ENCODE measurements at places on chromosomes 1 and 21. TPM values are rescaled to one million over a fixed set of nuclear protein-coding genes. Genes with fewer than 3 reads are reported as not detected.

The LRRC39 gene
- 89.3 TPM for polyA plus RNA-seq

The MPL gene
- polyA plus RNA-seq = 0.01 TPM

The OLFML3 gene
- polyA plus RNA-seq = 9.9 TPM

The RSPO1 gene
- not detected for polyA plus RNA-seq

The EFCAB14 gene
- 62.5 TPM for polyA plus RNA-seq

The RHD gene
- not detected for polyA plus RNA-seq

The RNF186 gene
- polyA plus RNA-seq = not detected

The PTPN7 gene
- polyA plus RNA-seq = 0.10 TPM

The TMEM200B gene
- polyA plus RNA-seq = 0.55 TPM

The UBE2U gene
- not detected for polyA plus RNA-seq

The CFAP74 gene
- polyA plus RNA-seq = 0.01 TPM

The WNT2B gene
- 0.18 TPM for polyA plus RNA-seq

DNA sequence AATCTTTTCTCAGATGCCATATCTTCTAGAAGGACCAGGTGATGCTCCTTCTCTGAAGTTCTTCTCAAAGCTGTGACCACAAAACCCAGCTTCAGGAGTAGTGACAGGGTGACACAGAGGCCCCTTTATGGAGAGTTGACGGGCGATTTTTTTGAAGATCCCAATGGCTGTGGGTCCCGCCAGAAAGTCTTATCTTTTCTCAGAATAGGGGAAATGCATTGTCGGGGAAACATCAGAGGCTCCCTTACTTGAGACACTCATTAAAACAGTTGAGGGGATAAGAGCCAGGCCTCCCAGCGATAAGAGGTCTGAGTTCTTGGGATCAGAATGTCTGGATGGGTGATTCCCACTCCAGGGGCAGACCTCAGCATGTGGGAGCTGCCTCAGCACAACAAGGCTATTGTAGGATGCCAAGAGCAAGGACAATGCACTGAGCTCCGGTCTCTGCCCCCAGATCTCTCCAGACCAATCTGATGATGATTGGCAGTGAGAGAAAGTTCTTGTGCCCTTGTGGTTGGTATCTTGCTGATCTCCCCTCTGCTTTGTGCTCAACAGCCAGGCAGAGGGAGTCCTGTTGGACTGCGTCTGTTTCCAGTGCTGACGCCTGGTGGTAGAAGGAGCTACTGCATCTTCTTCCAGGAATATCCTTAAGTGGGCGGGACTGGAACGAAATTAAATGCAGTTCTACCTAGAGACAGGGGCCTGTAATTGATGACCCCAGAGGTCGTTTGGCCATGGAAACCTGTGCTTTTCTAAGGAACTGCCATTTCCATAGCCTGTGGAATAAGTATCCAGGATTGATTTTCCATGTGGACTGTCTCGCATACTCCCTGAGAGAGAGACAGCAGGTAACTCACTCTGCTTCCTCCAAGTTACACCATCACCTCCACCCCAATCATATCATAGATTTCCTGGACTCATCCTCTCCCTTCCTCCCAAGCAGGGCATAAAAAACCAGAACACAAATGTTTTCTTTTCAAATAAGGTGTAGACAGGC, 6.8 kb upstream of the ACKR1 start:
- DNase-seq = peak; percentile 44

DNA sequence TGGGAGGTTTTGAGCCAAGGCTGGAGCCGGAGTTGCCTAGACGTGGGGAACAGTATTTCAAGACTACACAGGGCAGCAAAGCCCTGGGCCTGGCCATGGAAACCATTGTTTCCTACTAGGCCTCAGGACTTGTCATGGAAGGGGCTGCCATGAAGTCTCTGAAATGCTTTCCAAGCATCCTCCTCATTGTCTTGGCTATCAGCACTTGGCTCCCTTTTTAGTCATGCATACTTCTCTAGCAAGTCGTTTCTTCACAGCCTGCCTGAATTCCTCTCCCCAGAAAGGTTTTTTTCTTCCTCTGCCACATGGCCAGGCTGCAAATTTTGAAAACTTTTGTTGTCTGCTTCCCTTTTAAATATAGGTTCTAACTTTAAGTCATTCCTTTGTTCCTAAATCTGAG, 406.6 kb upstream of the TMPRSS15 start:
- no peak for DNase-seq

DNA sequence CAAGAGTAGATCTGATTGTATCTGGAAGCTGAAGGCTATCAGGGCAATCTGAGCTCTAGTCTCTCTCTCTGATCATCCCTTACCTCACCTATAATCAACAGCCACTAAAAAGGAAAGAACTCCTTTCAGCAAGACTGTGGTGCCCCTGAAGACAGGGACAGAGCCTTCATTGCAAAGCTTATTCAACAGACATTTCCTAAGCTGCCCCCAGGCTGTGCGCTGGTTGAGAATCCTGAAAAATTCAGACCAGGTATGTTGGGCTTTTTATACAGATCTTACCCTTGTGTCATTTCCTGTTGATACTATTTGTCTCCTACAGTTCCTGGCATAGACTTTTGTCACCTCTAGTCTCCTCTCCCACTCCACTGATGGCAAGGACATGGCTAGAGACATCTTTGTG, 63.3 kb upstream of the PLA2G4A start:
- DNase-seq = no peak

GRCh38 chr21:45041351-45041805, 33.0 kb upstream of the ADARB1 start:
- peak; percentile 91 for DNase-seq

DNA sequence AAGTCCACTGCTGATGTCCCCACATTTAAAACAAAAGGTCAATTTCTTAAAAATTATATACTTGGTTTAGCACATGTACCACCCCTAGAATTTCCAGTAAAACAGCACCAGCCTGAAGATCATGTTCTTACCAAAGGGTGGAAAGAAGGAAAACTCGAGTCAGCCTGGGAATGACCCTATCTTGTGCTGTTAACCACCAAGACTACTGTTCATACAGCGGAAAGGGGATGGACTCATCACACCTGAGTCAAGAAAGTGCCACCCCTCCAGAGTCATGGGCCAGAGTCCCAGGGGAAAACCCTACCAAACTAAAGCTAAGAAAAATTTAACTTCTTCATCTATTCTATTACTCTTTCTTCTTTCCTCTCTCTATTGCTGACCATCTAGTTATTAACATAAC, 113.6 kb upstream of the PPM1J start:
- no peak for DNase-seq

DNA sequence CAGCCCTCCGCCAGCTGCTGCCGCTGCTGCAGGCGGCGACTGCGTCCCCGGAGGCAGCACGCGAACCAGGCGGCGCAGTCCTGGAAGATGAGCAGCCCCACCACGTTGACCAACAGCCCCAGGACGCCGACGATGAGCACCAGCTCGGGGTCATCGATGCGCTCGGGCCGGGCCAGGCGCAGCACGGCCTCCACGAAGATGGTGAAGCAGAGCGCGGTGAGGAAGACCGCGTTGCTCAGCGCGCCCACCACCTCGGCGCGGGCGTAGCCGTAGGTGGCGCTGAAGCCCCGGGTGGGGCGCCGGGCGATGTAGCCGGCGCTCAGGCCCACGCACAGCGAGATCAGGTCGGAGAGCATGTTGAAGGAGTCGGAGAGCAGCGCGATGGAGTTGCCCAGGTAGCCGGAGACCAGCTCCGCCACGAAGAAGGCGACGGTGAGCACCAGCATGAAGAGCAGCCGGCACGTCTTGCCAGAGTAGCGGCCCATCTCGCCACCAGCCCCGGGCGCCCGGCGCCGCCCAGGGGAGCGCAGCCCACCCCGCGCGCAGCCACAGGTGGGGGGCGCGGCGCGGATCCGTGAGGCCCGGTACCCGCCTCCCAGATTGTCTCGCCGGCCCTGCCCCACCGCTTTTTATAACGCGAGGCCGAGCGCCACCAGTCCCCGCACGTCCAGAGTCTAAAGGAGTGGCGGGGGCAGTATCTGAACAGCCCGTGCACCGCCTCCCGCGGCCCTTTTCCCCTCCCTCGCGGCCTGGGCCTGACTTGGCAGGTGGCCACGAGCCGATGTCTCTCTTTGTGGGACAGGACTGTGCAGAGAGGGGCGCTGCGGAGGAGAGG, at the start of gene SLC30A10:
TSS of gene SLC30A10 (minus strand) at position 602 of the 835 bp plus-strand sequence. CDS start at position 485, 117 bp downstream.
- DNase-seq = no peak

- no peak for DNase-seq
Measured at GRCh38 chr1:119731060-119731459, 19.3 kb downstream of the PHGDH start.

- no peak for DNase-seq
Measured at GRCh38 chr1:171965777-171966176, 124.5 kb downstream of the DNM3 start.

DNA sequence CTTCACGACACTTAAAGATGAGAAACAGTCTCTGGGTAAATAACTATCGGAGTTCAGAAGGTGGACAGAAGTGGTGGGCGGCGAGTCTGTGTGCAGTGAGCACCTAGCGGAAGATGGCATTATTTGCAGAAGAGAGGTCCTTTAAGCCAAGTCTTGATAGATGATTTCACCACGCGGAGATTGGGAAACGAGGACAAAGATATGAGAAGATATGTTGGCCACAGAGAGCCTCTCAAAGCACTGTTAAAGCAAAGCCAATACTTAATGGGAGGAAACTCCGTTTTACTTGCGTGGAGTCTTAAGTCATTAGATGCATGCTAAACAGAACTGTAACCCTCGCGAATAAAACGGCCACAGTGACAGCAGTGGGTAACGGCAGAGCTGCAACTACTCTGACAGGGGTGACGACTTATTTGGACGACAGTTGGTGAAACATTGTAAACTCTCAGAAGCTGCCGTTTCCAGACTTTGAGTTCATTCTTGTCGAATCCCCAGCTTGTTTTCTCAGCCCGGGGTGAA, 577 bp upstream of the CEP350 start:
- no peak for DNase-seq

- no peak for DNase-seq
Measured at GRCh38 chr21:18354947-18355346, 48.6 kb downstream of the TMPRSS15 start.

GRCh38 chr1:41925712-41926111, 7.0 kb upstream of the HIVEP3 start:
- DNase-seq = no peak

- no peak for DNase-seq
Measured at GRCh38 chr1:118049981-118050380, 120.4 kb downstream of the WDR3 start.

GRCh38 chr1:55823541-55824250, 608.5 kb upstream of the USP24 start:
- no peak for DNase-seq

DNA sequence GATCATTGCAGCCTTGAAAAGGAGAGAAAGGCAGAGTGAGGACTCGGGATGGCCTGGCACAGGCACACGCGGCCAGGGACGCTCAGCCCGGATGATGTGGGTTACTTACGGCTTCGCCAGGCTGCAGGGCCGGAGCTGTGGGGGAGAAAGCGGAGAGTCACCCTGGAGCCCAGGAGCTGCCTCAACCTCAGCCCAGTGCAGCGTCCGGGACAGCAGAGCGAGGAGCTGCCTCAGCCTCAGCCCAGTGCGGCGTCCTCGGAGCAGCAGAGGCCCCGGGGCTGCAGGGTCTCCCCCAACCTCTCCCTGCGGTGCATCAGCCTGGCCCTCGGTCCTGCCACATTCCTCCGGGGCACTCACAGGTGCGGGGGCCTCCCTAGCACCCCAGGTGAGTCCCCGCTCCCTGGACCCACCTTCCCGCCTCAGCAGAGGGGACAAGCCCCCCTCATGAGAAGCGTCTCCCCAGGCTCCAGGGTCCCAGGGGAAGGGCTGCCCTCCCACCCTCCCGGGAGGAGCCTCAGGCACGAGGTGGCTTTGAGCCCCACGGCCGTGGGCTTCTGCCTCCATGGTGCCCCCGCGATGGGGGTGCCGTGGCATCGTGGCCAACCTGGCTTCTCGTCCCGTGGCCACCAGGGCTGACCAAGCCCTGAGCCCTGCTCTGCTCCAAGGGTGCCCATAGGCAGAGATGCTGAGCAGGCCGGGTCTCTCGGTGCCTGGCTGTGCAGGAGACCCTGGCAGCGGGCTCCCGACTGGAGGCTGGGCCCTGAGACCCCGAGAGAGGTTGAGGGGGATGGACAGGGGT, 10.5 kb upstream of the RNF223 start:
- no peak for DNase-seq

- no peak for DNase-seq
Measured at GRCh38 chr1:42322577-42322976, 12.5 kb downstream of the FOXJ3 start.

DNA sequence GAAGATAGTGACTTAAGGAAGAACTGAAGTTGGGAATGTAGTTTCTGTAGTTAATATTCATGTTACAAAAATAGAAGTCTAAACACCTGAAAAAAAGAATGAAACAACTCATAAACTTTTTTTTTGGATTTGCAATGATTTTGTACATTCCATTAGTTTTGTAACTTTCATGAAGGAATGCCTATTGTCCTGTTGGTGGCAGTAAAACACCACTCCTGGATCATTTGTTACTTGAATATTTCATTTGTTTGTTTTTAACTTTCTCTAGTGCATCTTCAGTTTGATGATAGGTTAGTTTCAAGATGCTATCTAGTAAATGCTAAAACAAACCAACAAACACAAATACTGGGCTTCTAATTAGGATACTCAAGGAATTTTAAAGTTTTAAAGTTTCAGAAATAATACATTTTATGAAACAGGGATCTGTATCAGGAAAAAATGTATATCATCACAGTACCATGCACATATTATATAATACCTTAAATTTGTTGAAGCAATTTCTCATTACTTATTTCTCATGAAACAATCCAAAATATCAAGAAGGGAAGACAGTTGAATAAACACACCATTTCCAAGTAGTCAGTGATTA, 229.7 kb upstream of the CACYBP start:
- DNase-seq = no peak

GRCh38 chr1:3593745-3594144, 17.6 kb downstream of the MEGF6 start:
- DNase-seq = no peak

DNA sequence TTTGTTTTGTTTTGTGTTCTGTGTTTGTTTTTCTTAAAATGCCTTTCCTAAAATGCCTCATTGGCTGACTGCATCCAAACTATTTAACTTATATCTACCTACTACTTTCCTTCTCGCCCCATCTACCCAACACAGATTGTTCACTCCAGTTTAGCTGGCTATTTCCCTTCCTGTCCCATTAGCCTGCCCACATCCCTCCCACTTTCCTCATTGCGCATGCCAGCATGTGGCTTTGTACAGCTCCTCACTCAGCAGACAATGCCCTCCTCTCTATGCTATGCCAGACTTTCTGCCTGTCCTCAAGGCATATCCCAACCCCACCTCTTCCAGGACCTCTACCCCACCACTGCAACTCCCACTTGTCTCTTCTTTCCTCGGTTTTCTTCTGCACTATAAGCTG, 94.7 kb upstream of the C1orf21 start:
- DNase-seq = no peak

DNA sequence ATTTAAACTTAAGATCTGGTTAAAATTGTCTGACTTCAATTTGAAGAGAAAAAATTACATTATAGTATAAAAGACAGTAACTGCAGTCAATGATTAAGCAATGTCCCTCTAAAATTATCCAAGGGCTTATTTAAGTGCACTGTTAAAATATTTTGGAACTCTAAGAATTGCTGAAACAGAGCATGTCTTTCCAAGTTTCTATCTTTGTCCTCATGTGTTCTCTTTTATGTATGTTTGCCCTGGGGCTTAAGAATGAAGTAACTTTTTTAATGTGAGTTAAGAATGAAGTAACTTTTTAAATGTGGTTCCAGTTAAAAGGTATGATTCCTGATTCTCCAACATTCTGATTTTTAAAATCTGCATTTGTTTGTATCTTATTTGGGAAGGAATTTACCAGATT, 69.0 kb upstream of the MARK1 start:
- DNase-seq = no peak

- peak; percentile 72 for DNase-seq
Measured at GRCh38 chr1:153985341-153985912, 712 bp downstream of the RAB13 start.
